ENCODE measurements at places on chromosomes 16 and 17.

- no peak for DNase-seq
These were observed 83.9 kb downstream of the YPEL2 start for GRCh38 chr17:59415397-59415796.

- no peak for DNase-seq
These were observed 8.4 kb downstream of the MAF start for GRCh38 chr16:79592186-79592585.

GRCh38 chr16:30407102-30407803, at the start of gene ZNF771:
Gene ZNF771, plus strand, starts transcription at chr16:30407606. Its CDS starts 448 bp downstream, at chr16:30408054.
- DNase-seq = peak; percentile 97

- DNase-seq = no peak
These were observed 77.0 kb upstream of the SIAH1 start for GRCh38 chr16:48462106-48462740.

DNA sequence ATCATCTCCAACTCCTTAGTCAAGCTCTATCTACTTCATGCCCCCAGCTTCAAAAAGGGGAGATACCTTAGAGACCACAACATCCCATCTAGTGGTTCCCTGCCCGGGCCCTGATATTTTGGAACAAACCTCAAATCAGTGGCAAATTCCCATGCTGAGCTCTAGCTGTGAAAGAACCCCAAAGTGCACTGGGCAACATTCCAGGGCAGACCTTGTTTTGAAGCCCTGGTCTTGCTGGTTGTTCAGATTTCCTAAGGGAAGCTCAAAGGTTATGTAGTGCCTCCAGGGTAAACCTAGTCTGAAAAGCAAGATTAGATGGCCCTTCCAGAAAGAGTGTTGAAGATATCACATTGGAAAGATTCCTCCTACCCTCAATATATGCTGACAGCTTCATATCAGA, 16.3 kb downstream of the FAM117A start:
- no peak for DNase-seq

GRCh38 chr17:81652906-81653771, 3.2 kb downstream of the PDE6G start:
- DNase-seq = no peak
